CD4-positive, alpha-beta T cell treated with Interleukin-1 beta for 1 hour (primary cell): ENCODE measurements at places on chromosomes 3 and 15.

DNA sequence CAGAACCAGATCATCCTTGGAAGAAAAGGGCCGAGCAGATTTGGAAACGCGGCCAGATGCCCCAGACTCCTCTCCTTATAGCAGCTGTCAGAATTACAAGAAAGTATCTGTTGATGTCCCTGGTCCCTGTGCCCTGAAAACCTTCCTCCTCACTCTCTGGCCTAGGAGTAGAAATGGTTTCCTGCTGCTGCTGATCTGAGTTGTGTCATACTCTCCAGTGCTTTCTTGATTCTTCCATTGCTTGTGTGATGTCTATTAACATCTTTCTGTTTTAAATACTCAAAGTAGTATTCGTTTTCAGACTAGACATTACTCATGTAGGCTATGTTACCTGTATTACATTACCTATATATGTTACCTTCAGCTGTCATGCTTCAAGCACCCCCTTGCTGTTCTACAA, 26.8 kb upstream of the HERC1 start:
- DNase-seq: no peak

DNA sequence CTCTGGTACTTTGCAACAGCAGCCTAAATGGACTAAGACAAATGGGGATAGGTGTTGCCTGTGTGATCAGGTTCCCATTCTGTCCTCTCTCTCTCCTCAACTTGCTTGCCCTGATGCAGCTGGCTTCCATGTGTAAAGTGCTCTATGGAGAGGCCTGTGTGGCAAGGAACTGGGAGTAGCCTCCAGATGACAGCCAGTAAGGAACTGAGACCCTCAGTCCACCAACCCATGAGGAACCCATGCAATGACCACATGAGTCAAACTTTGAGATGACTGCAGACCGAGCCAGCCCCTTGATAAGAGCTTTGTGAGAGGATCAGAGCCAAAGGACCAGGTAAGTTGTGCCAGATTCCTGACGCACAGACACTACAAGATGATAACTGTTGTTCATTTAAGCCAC, 74.6 kb upstream of the ADPGK start:
- DNase-seq: no peak

- no peak for DNase-seq
Measured at GRCh38 chr3:28232659-28233058, 8.8 kb upstream of the CMC1 start.

- DNase-seq: no peak
Measured at GRCh38 chr3:49535971-49536874, 18.1 kb upstream of the BSN start.

DNA sequence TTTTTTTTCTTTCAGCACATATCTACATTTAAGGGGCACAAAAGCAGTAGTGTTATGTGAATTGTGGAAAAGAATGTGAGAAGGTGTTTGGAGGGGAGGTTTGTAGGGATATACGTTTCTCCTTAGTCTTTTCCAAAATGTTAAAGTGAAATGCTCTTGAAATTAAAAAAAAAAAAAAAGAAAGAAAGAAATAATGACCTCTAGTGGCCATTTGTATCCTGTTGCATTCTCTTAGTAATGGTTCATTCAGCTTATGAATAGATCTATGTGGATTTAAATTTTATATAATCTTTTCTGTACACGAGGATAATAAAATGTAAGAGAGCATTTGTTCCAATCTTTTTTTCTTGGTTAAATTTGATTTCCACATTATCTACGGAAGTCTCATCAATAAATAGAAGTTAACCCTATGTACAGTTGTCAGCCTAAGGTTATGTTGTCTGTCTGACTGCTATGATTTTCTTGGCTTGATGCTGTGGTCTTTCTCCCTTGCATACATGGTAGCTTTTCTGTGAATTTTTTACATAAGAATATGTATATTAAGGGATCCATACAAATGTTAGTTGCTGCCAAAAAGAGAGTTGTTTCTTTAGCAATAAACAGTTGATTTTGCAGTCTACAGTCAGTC, 1.7 kb downstream of the P2RY13 start:
- no peak for DNase-seq

DNA sequence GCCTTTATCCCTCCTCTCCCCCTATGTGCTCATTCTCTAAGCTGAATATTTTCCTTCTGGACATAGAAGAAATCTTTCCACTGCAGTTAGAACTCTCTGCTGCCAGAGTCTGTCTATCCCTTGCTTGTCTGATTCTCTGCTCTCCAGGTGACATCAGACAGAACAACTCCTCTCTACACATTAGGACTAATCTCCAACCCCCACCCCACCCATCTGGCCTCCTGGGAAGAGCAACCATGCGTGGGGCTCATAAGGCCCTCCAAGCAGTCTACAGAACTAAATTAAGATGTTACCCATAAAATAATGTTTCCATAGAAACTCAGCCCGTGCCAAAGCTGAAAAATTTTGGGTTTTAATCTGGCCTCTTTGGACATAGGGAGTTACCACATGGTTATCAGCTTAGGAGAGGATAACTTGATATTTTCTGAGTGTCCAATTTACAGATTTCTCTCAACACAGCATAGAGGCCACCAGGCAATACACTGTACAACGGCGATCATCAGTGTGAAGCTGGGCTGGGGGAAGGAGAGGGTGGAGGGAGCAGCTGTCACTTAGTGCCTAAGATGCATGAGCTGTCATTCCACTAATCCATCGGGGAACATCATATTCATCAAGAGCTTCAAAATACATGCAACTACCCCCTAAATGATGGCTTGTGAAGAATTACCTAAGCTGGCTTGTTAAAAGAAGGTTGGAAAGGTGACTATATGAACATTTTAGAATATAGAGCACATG, 199.4 kb downstream of the CLSTN2 start:
- DNase-seq: no peak

GRCh38 chr3:171373711-171374110, 86.5 kb downstream of the TNIK start:
- no peak for DNase-seq

DNA sequence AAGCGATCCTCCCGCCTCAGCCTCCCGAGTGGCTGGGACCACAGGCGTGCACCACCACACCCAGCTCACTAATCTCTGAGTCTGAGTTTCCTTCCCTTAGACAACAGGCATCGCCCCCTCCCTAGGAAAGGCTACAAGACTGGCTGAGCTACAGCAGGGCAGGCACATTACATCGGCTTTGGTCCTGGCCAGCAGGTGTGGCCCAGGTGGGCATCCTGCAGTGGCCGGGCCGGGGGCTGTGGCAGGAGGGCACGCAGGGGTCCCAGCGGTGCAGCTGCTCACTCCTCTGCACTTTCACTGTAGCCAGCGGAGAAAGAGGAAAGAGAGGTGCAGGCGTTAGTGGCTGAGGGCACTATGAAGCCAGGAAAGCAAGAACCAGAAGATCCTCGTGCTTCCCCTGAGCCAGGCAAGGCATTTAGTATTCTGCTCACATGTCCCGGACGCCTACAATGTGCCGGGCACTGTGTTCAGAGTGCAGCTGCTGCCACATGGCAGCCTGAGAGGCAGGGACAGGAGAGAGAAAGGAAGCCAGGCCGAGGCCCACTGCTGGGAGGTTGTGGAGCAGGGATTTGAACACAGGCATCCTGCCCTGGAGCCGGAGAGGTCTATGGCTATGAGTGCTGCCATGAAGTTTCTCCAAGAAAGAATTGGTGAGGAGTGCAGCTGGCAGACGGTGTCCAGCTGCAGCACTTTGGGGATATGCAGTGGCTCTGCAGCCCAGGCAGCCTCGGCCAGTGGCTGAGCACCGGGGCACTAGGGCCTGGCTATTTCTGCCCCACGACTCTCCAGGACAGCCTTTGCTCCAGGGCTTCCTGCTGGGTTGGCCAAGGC, 22.3 kb downstream of the GRIP2 start:
- no peak for DNase-seq

DNA sequence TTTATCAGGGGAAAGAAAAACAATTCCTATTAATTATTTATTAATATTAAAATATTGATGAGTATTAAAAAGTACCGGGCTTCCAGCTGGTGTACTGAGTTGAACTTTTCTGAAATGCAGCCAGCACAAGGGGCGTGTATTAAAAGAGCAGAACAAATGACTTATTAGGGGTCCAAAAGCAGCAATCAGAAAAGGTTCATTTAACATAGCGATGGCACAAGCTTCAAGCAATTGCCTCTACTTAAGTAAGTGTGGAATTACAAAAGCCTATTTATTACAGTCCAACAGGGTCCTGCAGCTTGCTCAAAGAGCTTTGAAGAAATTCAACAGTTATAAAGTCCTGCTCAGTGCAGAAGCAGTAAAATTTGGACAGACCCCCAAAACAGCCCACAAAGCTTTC, 285.6 kb downstream of the EPHA3 start:
- DNase-seq: no peak

DNA sequence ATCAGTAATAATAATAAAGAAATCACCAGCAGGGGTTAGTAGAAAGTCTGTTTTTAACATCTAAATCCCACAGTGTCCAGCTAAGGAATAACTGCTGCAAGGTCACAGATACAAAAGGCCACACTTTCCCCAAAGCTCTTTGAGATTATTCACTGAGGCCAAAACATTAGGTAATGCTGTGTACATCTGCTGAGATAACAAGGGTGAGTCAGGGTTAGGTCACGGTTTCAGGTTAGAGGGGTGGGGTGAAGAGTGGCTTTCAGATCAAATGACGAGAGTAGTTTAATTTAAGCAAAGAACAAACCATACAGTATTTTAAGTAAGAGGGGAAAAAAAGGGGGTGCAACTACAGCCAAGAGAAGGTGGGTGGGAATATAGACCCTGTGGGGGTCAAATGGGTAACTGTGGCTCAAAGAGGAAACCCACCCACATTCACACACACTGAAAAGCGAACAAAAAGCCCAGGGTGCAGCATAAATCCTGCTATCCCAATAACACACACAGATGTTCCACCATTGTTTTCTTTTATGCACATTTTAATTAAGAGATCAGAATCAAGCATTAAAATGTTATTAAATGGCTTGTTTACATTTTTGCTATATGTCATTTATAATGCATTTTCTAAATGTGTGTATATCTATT, 412.9 kb downstream of the TIGIT start:
- DNase-seq: no peak

DNA sequence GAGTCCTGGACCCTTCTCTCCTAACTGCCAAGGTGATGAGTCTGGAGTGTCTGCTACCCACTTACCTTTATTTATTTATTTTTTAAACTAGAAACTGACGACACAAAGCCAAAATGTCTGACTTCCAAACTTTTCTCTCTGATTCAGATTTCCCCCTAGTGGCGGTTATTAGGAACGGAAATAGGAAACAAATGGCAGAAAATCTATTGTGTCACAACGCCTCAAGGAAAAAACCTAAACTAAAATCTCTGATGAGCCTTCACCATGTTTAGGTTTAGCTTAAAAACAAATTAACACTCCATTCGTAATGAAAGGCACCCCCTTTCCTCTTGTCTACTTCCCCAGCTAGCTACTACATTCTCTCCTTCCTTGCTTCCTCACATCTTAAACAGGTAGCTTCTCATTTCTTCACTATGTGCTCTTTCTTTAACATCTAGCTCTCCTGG, 94.0 kb upstream of the MEX3B start:
- DNase-seq: no peak

GRCh38 chr15:40190591-40190990, 29.7 kb downstream of the BUB1B start:
- no peak for DNase-seq

GRCh38 chr15:79408041-79408440, 24.1 kb upstream of the MINAR1 start:
- DNase-seq: no peak

DNA sequence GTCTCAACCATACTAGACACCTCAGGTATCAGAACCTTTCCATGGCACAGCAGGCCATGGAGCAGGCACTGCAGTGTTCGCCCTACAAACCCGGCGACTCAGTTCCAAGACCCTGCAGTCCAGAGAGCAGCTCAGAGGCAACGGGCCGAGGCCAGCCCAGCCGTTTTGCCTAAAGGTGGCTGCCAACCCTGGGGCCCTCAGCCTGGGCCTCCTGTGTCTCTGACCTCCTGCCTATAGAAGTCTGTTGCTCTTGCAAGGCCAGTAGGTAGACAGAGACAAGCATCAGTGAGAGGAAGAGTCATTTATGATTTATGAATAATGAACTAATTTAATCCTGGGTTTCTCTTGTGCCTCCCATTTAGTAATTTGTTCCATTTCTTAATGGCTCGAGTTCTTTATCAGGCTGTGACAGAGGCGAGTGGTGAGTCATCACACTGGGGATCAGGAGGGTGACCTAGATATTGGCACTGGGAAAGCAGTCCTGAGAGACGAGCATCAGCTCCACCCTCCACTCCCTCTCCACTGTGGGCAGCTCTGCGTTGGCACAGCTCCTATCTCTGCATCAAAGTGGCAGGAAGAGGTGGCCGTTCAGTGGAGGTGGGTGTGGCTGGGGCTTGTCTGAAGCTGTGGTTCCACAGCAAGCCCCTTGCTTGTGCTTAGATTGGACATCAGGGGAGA, 79.8 kb downstream of the ABHD5 start:
- peak; percentile 11 for DNase-seq

DNA sequence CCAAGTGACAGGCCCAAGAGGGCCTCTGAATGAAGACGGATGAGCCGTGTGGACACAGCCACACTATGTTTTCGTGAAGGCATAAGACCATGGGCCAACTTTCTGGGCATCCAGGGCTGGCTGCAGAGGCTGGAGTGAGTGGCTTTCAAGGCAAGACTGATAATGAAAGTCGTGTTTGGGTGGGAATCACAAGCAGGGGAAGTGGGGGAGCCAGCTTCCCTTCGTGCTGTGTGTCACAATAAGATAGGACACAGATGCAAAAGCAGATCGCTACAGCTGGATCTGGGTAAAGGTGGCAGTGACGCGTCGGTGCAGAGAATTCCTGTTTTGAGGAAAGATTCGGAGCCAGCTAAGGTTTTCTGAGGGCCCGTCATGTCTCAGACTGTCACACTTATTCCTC, 309.8 kb upstream of the CTDSPL start:
- DNase-seq: no peak

GRCh38 chr15:90813796-90814190, 54.6 kb upstream of the FURIN start:
- DNase-seq: no peak

GRCh38 chr3:107523289-107523538, 452 bp downstream of the BBX start:
- no peak for DNase-seq

GRCh38 chr3:123084192-123084591, 17.4 kb downstream of the PDIA5 start:
- no peak for DNase-seq

DNA sequence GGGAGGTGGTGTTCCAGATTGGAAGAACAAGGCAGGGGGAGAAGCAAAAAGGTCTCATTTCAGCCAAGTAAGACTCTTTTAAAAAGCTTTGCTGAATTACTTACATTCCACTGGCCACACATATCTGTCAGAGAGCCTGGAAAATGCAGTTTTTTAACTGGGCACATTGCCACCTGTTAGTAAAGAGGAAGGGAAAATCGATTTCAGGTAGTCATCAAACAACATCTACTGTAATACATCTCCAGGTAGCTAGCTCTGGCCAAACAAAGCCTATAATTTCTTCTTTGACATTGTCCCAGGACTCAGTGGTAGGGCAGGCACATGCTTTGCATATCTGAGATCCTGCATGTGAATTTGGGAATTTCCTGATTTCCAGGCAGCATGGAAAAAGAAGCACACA, 480.7 kb upstream of the SUCLG2 start:
- no peak for DNase-seq

- DNase-seq: no peak
Measured at GRCh38 chr15:99508311-99508645, 57.5 kb upstream of the MEF2A start.
